Activated CD4-positive, alpha-beta T cell treated with anti-CD3 and anti-CD28 coated beads, Interleukin-10, Interleukin-2, amounts not matched to agents 100 ng/mL and 50 ng/mL, durations not matched to agents 16 hours and 8 hours (primary cell): ENCODE measurements at places on chromosomes 13 and 19.

GRCh38 chr13:98526182-98526512, 50.8 kb downstream of the STK24 start:
- DNase-seq = peak; percentile 29

- DNase-seq = no peak
These were observed 752.7 kb upstream of the GPC6 start for GRCh38 chr13:92473765-92474475.

DNA sequence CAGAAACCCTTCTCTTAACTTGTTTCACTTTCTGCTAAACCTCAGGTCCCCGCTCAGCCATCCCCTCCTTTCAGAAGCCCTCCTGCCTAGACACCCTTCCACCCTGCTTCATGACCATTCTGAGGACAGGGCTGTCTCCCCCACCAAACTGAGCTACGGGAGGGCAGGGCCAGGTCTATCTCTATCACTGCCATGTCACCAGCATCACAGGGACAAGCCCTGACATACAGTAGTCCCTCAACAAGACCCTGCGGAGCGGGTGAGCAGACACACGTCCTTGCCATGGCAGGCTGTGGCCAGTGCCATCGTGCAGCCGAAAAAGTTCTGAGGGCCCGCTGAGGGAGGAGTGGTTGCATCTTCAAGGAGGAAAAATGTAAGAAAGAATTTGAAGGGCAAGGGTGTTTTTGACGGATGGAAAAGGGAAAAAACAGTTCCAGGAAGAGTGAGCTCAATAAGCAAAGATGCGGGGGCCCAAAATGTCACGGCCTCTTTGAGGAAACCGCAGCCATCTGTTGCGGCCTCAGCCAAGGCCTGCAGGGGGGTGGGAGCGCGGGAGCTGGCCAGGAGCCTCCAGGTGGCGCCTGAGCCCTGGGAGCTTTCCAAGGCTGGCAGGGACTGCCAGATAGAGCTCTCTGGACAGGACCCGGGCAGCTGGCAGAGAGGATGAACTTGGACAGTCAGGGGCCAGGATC, 8.1 kb downstream of the PTGIR start:
- DNase-seq = peak; percentile 46

GRCh38 chr19:3108775-3109174, 14.6 kb downstream of the GNA11 start:
- DNase-seq = peak; percentile 79

DNA sequence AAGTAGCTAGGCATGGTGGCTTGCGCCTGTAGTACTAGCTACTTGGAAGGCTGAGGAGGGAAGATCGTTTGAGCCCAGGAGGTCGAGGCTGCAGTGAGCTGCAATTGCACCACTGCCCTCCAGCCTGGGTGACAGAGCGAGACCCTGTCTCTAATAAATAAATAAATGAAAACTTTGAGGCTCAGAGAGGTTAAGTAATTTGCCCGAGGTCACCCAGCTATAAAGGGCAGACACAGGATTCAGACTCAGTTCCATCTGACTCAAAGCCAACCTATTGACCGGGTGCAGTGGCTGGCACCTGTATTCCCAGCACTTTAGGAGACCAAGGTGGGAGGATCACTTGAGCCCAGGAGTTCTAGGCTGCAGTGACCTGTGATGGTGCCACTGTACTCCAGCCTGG, 7.4 kb upstream of the OLFM2 start:
- no peak for DNase-seq

GRCh38 chr19:6735181-6735911, 2.0 kb downstream of the GPR108 start:
- no peak for DNase-seq

DNA sequence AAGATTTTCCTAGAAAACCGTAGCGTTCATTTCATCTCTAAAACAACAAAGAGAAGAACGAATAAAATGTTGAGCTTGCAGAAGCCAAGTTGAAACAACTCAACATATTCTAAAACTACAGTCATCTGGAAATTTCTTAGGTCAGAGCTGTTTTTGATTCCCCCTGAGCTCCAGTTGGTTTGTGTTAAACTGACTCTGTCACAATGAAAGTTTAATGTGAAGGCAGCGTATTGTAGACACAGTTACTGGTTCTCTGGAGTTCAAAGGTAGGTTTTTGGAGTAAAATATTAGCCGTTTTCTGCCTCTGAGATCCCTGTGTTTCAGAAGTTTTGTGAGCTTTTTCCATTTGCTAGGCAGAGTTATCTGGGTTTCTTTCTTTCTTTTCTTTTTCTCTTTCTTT, 2.2 kb downstream of the ARHGEF7 start:
- no peak for DNase-seq

GRCh38 chr13:113404723-113405471, 41.0 kb upstream of the GRTP1 start:
- no peak for DNase-seq

DNA sequence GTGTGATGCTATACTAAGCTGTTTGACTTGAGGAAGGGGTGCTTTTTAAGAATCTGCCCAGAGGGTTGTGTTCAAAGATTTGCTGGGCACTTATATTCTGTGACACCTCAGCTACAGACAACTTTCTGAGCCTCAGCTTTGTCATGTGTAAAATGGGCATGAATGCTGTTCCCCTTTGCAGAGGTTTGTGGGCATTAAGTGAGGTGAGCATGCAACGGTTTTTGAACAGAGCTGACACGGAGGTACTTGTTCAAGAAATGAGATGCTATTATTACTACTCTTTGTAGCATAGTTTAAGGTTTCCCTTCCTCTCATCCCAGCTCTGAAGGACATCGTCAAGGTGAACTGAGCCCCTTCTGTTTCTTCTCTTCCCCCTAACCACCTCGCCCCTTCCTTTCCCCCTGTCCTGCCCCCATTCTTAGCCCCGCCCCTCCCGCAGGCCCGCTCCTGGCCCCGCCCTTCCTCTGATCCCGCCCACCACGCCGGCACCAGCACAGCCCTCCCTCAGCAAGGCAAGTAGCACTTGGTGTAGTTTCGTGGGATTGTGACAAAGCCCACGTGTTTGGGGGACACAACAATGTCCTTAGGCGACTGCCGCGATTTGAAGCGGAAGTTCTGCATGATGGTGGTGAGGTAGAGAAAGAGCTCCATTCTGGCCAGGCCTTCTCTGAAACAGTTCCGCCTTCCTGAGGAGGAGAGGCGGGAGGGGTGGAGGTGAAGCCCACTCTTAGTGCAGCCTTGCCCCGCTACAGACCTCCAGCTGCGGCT, 26.1 kb upstream of the CYP2A7 start:
- DNase-seq = peak; percentile 49

GRCh38 chr19:56930647-56931535, 90.4 kb upstream of the PEG3 start:
- no peak for DNase-seq

- no peak for DNase-seq
These were observed 27.9 kb upstream of the PARP4 start for GRCh38 chr13:24540236-24541126.

- peak; percentile 50 for DNase-seq
These were observed 8.7 kb upstream of the ATP12A start for GRCh38 chr13:24671386-24672113.

GRCh38 chr13:27442797-27443196, 7.6 kb downstream of the MTIF3 start:
- no peak for DNase-seq

DNA sequence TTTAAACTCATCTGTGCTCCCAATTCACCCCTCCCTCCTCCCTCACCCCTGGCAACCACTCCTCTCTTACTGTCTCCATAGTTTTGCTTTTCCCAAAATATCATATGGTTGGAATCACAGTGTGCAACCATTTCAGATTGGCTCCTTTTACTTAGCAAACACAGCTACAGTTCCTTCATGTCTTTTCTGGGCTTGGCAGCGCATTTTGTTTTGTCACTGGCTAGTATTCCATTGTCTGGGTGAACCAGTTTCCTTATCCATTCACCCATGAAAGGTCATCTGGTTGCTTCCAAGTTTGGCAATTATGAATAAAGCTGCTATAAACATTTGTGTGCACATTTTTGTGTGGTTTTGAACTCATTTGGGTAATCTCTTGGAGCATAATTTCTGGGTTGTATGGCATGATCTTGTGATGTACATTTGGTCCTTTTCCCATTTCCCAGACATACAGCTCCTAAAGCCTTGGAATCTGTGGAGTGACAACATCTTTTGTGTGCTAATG, 23.9 kb upstream of the GAS6 start:
- DNase-seq = no peak

DNA sequence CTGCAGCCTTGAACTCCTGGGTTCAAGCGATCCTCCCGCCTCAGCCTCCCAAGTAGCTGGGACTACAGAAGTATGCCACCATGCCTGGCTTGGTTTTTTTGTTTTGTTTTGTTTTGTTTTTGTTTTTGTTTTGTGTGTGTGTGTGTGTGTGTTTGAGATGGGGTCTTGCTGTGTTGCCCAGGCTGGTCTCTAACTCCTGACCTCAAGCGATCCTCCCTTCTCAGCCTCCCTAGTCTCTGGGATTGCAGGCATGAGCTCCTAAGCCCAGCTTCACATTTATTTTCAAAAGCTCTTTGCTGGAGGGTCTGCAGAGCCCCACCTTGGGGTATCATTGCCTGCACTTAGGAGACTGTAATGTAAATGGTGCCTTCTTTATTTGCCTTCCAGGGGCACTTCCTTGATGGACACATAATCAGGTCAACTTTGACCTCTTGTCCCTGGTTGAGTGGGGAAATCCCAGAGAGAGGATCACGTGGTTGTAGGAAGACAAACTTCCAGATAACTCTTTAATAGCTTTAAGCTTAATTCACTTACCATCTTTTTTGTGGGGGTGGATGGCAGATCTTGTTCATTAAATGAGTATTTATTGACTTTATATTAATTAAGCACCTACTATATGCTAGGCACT, 72.9 kb upstream of the NPAS1 start:
- no peak for DNase-seq

GRCh38 chr19:1252221-1252820, 3.9 kb downstream of the MIDN start:
- peak; percentile 77 for DNase-seq

DNA sequence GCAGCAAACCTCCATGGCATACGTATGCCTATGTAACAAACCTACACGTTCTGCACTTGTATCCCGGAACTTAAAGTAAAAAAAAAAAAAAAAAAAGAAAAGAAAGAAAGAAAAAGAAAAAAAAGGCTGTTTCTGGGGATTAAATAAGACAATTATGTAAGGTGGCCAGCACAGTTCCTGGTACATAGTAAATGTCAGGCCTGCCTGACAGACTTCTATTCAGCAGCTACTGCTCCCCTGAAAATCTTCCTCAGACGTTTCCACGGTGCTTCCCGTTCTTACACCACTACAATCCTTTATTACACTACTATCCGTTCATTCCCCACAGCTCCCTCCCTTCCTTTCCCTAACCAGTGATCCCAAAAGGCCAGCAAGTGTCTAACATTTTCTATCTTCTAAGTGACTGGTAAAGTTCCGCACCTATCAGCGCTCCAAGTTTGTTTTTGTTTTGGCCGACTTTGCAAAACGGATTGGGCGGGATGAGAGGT, 636 bp upstream of the RB1 start:
- no peak for DNase-seq

DNA sequence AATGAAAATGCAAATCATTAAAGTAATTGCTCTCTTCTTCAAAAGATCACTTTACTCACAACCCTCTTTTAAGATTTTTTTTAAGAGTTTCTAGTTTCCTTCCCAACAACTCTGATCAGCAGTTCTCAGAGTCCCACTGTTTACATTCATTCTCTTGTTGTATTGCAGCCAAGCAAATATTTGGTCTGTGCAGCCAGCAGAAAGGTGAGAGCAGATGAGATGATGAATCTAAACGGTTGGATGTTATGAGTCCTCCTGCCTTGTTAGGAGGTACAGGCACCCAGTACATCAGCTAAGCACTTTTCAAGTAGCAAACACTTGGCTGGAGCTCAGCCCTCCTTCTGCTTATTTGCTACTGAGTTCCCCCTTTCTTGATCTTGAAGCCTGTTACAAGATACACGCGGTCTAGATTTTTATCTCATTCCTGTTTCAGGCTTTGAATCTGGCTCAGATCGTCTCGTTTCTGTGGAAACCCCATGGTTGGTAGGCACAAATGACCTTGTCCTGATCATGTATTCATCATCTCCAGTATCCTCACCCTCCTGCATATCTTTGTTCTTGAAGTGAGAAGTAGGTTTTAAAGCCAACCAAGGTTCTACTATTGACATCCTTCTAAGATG, 300.7 kb downstream of the DCT start:
- no peak for DNase-seq

GRCh38 chr19:34457446-34457845, 24.1 kb upstream of the WTIP start:
- DNase-seq = no peak

DNA sequence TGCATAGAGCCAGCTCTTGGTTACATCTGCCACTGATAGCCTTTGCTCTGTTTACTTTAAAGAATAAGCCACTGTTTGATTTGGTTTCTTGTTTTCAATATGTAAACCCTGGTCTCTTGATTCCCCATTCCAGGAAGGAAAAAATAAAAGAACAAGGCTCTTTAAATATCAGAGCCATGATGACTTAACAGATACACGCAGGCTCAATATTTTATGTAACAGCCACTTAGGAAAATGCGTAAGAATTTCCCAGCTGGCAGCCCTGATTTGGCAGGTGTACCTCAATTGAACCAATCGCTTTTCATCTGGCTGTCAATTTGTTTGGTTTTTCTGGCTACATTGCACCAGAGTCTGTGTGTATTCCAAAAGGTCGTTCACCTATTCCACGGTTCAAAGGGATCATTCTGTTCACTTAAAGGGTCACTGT, 65.6 kb downstream of the IRS2 start:
- DNase-seq = no peak

DNA sequence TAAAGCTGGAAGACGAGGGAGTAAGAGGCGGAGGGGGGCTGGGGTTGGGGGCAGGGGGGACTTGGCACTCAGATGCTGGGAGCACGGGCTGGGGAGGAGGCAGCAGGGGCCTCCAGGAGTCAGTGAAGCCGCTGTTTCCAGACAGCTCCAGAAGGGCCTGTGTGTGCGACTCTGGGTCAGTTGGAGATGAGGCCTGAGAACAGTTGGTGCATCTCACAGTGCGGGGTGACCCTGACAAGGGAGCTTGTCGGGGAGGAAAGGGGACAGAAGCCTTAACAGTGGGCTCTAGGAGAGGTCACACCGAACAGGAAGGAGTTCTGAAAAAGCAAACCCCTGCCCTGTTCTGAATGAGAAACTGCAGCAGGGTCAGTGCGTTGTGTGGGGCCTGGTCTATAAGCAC, 11.2 kb downstream of the NAXD start:
- no peak for DNase-seq

GRCh38 chr13:89181041-89181440, 1509.9 kb downstream of the SLITRK5 start:
- no peak for DNase-seq

- no peak for DNase-seq
These were observed 170.7 kb upstream of the RNF113B start for GRCh38 chr13:98347756-98348155.
